ENCODE measurements at places on chromosomes 11 and 22.

GRCh38 chr11:103849366-103849765 lies 187.1 kb upstream of the DDI1 start:
- DNase-seq: no peak

GRCh38 chr11:62708793-62709192 lies 1.3 kb downstream of the GNG3 start:
- peak; percentile 39 for DNase-seq

- DNase-seq: no peak
Observed at GRCh38 chr11:47078751-47079521, 97.7 kb downstream of the ARFGAP2 start.

DNA sequence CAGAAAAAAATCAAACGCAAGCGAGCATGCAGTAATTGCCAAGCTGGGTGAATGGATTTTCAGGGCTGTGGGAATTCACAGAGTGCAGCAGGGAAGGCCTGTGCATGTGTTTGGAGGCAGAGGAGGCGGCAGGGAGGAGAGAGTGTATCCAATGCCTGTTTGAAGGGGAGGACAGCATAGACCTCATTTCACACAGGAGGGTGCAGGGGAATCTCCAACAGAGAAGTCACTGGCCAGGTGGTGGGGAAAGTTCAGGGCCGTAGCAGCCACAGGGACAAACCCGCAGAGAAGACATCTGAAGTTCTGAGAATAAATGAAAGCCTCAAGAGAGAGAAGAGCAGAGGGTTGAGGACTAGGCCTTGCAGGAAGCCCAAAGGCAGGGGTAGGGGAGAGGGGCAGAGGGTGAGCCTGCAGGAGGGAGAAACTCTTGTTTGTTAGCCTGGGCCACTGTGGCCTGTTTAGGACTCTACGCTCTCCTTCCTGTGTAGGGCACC lies 19.2 kb upstream of the KDM2A start:
- DNase-seq: no peak

- no peak for DNase-seq
Observed at GRCh38 chr11:62370743-62371440, 33.6 kb downstream of the ASRGL1 start.
